Hematopoietic multipotent progenitor cell treated with erythropoietin and hydrocortisone succinate and interleukin-3 and kit ligand, for 8 days (in vitro differentiated cells): ENCODE measurements at places on chromosomes 16 and 17.

- no peak for DNase-seq
Measured at GRCh38 chr17:80850817-80851216, 140.8 kb upstream of the CHMP6 start.

GRCh38 chr17:7080456-7081041 lies 498 bp upstream of the CLEC10A start:
- no peak for DNase-seq

DNA sequence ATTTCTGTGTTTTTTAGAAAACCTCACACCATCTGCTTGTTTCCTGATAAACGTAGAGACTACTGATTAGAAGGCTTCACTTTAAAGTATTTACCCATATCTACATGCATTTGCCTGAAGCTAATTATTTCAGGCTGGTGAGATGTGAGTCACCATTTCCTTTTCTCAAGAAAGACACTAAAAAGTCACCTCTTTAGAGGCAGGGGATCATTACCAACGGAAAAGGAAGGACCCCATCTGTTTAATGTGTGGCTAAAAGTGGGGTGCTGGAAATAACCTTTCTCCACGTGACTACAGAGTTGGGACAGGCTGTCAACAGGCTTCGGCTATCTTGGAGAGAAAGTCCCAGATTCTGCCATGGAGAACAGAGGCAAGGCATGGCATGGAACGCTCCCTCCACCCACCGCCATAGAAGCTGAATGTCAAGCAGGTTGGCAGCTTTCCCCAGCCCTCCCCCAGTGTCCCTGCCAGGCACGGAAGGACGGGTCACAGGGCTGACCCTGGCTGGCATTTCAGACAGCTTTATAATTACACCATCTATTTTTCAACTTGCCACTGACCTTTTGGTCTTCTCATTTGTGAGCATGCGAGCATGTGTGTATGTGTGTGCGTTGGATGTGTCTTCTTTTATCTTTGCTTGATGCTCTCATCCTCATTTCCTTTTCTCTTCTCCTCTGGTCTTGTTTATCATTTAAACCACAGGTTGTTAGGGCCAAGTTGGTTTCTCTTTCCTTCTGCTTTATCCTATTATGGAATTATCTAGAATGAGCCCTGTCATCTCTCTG lies 157.0 kb downstream of the CPPED1 start:
- peak; percentile 69 for DNase-seq

DNA sequence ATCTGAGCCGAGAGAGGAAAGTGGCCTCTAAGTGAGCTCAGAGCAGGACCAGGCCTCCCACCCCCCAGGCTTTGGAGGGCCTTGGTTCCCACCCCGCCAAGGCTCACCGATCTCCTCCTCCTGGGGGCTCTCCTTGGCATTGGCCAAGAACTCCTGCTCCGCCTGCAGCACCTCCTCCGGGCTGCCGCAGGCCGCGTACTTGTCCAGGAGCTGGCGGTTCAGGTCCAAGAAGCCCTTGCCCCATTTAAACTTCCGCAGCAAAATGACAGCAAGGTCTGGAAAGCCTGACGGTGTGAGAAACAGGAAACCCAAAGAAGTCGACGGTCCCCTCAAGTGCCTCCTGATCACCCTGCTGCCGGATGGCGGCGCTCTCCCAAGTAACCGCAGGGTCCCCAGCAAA lies 1.7 kb downstream of the TSR3 start:
- DNase-seq = no peak

DNA sequence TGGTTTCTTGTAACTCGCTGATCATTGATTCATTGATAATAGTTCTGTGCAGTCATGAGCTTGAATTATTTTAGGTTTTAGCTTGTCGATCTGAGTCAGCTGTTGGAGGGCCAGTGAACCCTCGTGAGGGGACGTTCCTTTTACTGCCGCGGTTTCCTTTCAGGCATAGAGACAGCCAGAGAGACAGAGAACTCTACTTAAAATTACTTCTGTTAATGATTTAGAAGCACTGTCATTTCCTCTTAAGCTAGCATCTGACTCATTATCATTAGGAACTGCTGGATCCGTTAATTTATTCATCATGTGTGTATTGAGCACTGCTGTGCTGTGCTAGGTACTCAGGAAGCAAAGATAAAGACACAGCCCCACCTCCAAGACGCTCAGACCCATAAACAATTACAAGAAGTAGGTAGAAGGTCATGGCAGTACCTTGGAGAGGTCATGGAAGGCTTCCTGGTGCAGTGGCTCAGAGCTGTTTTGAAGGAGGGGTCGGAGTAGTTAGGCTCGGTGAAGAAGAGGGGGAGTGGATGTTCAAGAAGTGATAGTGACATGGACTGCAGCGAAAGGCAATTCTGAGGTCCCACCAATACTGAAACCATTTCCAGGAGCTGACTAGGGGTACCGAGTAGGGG lies 3.3 kb downstream of the PGS1 start:
- peak; percentile 75 for DNase-seq

- DNase-seq = peak; percentile 66
Measured at GRCh38 chr17:8121681-8122421, 2.1 kb downstream of the HES7 start.

DNA sequence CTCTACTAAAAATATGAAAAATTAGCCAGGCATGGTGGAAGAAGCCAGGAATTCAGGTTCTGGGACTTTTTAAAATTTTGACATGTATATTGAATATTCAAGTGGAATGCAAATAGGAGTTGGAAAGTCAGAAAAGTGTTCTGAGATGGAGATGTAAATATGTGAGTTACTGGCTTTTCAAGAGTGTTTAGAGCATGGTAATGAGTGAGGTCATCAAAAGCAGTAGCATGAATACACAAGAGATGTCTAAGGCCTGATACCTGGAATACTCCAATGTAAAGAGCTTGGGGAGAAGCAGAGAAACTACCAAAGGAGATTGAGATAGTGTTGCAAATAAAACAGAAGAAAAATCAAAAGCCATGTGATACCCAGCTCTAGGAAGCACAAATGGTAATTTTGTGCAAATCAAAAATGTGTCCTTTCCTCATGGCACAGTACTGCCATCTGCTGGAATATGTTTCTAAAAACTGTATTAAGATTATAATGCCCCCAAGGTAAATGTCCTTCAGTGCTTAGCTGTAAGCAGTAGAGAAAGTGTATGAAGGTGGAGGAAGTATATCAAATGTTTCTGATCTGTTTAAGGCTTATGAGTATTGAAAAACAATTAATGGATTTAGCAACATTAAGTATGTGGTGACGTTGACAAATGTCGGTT lies 908.4 kb downstream of the KCNJ18 start:
- peak; percentile 36 for DNase-seq

- DNase-seq = no peak
Measured at GRCh38 chr17:44787271-44787940, 28.6 kb downstream of the ADAM11 start.

DNA sequence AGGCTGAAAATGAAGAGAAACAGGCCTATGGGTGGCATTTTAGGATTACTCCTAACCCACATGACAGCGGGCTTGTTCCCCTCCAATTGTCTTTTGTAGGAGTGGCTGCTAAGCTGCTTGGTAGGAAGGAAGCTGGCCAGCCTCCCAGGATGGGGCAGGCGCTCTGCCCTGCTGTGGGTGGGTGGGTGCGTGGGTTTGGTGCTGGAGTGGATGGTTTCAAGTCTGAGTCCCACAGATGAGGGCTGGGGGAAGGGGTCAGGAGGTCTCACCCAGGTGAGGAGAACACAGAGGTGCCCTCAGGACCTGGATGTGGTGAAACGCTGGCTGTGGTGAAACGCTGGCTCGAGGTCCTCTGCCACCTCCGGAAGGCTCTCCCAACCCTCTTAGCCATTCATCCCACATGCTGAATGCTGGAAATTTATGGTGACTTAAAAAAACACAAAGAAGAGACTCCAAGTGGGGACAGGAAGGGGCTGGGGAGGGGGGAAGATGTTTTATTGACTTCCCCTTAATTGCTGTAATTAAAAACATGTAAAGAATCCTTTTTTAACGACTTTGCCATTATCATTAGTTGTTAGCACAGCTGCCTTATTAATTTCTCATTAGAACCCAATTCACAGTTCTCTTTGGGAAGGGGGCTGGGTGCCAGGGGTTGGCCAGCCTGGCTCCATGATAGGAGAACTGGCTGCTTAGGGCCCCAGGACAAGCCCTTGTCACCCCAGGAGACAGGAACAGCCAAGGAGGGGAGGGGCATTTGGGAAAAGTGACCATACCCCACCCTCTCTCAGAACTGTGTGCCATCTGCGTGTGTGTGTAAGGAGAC lies 153.5 kb upstream of the CDC42EP4 start:
- DNase-seq = no peak

GRCh38 chr16:1112506-1113184 lies 16.6 kb upstream of the C1QTNF8 start:
- no peak for DNase-seq

DNA sequence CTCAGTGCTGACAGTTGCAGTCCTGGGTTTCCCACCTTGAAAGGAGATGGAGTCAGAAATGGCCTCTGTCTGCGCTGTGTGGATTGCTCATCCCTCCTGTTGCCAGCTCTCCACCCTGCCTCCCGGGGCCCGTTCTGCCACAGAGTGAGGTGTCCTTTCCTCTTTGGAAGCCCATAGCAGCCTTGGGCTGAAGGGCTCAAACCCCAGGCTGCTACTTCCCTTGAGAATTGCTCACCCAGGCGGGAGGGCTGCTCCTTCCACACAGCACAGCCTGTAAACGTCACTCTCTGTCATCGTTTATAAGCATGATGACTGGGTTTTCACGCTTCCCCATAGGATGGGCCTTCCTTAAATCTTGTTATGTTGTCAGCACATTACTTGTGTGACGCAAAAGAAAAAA lies 62.7 kb downstream of the FOXK2 start:
- no peak for DNase-seq

DNA sequence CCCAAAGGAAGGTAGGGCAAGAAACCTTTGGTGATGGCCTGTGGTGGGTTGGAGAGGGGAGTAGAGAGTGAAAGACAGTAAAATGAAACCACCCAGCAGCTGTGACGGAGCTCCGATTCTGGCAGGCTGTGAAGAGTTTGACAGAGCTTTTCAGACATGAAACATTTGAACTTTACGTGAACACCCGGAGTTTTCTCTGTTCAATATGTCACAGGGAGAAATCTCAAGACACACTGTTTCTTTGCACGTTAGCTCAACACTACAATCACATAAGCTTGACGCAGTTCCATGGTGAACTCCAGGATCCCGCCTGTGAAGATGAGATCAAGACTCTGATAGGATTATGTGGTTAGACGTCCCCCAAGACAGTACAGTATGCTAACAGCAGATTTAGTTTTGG lies 79.6 kb upstream of the CDH11 start:
- DNase-seq = no peak
